ENCODE measurements at places on chromosomes 2 and 18.

DNA sequence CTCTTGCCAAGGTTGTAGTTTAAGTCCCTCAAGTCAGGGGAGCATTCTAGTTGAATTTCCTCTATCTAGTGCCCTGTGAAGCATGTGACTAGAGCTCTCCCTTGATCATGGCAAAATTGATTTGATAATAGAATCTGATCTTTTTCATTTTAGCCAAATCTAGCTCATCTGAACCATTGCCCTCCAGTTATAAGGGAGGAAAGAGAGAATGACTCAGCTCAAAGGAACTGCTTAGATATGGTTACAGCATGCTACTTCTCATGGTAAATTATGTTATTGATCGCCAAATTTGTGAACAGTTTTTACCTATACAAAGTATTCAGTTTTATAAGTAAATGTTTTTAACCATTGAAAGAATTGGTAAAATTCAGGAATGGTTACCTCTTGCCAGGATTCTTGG, 100.8 kb downstream of the GPR39 start:
- no peak for DNase-seq

DNA sequence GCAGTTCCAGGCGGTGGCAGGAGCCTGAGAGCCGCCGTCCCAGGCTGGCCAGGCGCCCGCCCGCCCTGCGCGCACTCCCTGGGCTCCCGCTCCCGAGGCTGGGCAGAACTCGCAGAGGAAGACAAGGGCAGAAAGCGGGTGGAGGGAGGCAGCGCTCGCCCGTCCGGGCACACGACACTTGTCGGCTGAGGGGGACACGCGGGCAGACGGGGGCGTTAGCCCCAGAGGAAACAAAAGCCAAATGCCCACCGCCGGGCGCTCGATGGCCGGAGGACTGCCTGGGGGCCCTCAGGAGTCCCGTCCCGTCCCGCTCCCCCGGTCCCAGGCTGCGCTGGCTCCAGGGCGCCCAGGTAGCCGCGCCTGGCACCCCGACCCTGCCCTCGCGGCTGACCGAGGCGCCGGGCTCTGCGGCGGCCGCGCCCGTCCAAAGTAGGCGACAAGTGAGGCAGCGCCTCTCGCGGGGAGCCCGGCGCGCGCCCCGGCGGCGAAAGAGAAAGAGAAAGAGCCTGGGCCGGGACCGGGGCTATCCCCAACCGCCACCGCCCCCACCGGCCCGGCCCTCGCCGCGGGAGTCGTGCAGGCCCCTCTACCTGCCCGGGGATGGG, 491 bp downstream of the L3MBTL4 start:
- no peak for DNase-seq

- no peak for DNase-seq
Measured at GRCh38 chr2:27461118-27461517, 18.9 kb downstream of the KRTCAP3 start.

DNA sequence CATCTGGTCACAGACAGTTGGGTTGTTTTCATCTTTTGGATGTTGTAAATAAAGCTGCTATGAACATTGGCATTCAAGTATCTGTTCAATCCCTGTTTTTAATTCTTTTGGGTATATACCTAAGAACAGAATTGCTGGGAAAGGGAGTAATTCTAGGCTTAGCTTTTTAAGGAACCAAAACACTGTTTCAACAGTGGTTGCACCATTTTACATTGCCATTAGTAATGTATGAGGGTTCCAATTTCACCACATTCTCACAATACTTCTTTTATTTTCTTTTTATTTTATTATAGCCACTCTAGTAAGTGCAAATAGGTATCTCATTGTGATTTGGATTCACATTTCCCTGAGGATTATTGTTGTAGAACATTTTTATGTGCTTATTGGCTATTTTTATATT, 108.9 kb upstream of the GLS start:
- no peak for DNase-seq

DNA sequence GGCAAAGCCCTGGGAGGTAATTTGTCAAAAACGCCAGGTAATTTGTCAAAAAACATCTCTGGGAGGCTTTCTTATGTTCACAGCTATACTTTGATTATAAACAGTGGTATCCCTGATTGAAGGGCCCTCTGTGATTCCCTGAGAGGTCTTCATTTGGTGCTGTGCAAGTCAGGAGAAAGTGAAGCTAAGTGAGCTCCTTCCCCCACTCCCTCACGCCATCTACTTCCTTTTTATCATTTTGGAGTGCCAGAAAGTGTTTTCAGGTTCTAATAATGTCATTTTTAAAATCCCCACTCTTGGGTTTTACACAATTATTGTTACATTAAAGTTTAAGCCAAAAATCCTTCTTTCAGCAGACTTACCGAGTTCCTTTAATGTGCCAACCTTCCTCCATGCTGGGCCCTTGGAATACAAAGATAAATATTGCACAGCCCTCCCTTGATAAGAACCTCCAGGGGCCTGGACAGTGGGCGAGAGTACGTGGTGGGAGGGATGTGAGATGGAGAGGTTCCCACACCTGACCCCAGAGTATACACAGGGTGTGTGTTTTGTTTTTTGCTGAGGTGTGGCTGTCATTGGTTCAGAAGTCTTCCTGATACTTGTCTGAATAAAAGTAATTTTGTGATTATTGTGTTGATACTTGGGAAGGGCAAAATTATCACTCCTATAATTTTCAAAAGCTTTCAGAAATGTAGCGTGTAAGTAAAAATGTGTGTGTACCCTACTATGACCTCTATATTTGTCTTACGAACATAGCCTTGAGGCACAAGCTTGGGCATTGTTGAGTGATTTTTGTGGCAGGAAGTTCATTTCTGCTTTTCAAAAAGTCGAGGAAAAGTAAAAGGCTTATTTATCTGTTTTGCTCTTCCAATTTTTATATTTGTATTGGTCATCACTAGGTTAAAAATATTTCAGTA, 8.2 kb downstream of the MAPRE2 start:
- no peak for DNase-seq

DNA sequence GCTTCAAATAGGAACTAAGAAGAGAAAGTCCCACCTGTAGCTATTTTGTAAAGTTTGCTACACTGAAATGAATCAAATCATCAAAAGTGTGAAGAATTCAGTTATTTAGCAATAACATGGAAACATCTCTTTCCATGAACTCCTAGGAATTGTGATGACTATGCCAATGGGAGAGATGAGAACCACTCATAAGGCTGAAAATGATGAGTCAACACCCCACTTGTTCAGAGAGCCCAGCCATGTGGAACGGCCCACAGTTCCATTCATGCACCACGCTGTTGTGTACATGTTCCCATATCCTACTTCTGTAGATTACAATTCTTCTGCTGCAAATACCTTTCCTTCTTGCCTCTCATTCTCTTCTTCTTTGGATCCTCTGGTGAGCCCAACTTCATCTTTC, 645.5 kb upstream of the ID2 start:
- DNase-seq: no peak

DNA sequence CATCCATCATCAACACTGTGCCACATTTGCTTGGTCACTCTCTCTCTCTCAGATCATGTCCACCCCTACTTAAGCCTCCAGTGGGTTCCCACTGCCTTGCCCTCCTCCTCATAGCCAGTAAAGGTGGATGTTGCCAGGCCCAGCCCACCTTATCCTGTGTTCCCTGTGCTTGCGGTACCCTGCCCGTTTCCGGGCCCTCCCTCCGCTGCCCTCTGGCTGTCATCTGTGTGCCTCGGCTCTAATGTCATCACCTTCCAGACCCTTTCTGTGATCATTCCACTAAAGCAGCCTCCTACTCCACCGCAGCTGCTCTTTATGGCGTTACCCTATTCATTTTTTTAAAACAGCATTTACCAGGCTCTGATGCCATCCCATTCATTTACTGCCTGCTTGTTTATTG, 305.7 kb upstream of the SKOR2 start:
- no peak for DNase-seq

- no peak for DNase-seq
Measured at GRCh38 chr2:69114534-69114933, 101.6 kb downstream of the ANTXR1 start.

DNA sequence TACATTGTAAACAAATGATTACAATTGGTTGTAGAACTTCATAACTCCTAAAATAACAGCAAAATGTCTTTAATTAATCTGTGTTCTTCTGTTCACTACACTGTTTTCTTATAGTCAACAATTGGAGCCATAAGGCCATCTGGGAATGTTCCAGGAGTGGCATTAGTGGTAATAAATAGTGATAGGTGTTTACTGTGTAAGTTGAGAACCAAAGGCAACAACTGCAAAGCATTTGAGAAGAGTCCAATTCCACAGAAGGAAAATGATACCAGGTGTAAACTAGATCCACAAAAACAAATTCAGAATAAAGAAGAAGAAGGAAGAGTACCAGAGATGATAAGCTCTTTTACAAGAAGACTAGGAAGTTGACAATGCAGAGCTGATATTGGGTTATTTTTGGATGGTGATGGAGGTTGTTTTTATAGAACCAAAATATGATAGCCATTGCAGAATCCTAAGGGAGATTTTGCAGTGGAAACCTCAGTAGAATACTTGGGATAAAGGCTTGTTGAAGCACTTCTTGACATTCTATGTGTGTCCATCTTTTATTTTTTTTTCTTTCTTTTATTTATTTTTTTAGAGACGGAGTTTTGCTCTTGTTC, 52.9 kb downstream of the ANTXR1 start:
- no peak for DNase-seq

DNA sequence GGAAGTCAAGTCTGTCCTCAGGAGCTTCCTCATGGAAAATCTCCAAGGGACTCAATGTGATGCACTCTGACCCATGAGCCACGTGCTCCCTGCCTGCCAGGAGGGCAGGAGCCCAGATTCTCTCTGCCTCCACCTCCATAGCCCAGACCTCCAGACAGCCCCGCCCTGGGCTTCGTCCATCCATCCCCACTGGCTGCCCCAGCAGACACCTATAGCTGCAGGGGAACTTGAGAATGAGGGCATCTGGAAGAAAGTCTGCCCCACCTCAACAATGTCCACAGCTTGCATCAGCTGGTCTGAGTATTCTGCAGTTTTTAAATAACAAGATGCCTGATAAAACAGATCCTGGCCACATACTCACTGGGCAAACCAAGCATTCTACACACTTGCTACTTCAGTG, 418.8 kb upstream of the SMIM21 start:
- no peak for DNase-seq

GRCh38 chr2:234483568-234484251, 13.2 kb downstream of the ARL4C start:
- no peak for DNase-seq

DNA sequence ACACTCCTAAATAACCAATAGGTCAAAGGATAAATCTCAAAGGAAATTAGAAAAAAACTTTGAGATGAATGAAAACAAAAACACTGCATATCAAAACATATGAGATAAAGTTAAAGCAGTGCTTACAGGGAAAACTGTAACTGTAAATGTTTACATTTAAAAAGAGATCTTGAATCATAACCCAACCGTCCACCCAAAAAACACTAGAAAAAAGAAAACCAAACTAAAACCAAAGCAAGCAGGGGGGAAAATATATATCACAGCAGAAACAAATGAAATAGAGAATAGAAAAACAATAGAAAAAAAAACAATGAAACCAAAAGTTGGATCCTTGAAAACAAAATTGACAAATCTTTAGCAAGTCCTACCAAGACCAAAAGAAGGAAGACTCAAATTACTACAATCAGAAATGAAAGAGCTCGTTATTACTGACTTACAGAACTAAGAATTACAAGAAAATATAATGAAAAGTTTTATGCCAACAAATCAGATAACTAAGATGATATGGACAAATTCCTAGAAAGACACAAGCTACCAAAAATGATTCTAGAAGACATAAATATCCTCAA, 65.6 kb downstream of the TLK1 start:
- DNase-seq: no peak

- DNase-seq: no peak
Measured at GRCh38 chr18:45785134-45785533, 40.3 kb upstream of the SIGLEC15 start.

DNA sequence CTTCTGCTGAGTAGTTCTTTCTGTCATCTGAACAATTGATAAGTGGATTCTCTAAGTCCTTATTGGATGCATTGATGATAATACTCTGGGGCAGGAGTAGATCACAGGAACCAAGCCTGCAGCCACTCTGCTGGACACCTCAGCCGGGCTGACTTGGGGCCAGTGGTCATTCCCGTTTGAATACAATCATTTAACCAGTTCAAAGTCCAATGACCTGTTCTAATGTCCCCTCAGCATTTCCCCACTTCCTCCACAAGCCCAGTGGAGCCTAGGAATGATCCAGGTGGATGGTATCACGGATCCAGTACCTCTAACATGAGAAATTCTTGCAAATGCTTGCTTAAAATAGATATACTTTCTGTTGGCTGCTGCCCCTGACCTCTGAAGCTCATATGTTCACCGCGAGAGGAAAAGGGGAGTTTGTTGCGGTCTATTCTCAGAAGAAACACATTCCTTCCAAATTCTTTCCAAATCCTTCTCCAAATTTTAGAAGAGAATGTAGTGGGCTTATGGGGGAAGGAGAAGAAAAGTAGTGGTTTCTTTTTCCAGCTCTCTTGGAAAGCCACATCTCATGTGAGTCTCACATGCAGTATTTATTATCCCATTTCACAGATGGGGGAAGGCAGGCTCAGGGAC, 170.9 kb downstream of the INHBB start:
- DNase-seq: no peak

- DNase-seq: no peak
Measured at GRCh38 chr2:13001408-13001807, 284.7 kb downstream of the TRIB2 start.

DNA sequence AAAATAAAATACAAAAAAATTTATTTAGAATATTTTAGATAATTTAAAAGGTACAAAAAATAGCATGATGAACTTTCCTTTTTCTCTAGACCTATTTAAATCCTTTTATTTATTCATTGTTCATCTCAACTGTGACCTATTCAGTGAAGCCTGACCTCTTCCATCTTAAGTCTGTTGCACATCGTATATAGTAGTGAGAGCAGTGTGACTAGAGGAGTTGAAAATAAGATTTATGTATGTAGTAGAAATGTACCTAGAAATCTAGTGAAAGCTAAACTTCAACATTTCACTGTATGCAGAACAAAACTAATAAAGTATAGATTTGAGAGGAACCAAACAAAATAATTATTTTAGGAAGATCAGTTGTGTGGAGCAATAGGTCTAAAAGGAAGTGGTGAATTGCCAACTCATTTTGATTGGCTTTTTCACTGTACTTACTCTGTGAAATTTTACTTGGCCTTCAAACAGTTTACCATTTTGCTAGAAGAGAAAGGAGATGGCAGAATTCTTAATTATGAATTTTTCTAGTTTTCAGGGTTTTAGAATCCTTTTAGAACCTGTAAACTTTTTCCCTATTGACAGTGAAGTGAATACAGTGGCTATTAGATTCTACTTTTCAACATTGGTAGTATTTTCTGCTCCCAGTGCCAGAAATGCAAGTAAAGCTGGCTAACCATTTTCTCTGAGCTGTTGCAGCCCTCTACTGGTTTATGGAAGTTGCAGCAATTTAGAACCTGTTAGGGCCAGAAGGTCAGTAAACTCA, 11.0 kb downstream of the ANKRD12 start:
- DNase-seq: peak; percentile 24

- DNase-seq: no peak
Measured at GRCh38 chr2:131076707-131077106, 16.6 kb downstream of the FAM168B start.
